Activated T-helper 17 cell treated with anti-CD3 and anti-CD28 coated beads, Interleukin-2, amount 50 U/mL, for 72 hours (primary cell): ENCODE measurements at places on chromosomes 7 and 10.

GRCh38 chr10:124450012-124450782 is at the start of gene NKX1-2:
TSS of gene NKX1-2 (minus strand) at chr10:124450035. CDS start at chr10:124449943, 92 bp downstream.
- ATAC-seq = no peak

- ATAC-seq = no peak
These were observed 245.0 kb upstream of the YAE1 start for GRCh38 chr7:39321245-39321644.

DNA sequence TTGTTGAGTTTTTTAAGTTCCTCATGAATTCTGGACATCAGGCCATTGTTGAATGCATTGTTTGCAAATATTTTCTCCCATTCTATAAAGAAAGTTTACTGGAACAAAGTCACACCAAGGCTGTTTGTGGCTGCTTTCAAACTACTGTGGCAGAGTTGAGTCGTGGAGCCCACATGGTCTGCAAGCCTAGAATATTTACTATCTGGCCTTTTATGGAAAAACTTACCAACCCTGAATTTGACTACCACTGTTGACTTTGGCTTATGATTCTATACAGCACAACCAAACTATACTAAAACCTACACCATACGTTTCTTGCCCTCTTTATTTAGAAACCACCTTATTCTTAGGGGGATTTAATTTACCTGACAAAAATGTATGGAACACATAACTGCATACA is 239.1 kb downstream of the KCNMA1 start:
- ATAC-seq = no peak

- no peak for ATAC-seq
These were observed 34.4 kb downstream of the UNC5B start for GRCh38 chr10:71246591-71247413.

DNA sequence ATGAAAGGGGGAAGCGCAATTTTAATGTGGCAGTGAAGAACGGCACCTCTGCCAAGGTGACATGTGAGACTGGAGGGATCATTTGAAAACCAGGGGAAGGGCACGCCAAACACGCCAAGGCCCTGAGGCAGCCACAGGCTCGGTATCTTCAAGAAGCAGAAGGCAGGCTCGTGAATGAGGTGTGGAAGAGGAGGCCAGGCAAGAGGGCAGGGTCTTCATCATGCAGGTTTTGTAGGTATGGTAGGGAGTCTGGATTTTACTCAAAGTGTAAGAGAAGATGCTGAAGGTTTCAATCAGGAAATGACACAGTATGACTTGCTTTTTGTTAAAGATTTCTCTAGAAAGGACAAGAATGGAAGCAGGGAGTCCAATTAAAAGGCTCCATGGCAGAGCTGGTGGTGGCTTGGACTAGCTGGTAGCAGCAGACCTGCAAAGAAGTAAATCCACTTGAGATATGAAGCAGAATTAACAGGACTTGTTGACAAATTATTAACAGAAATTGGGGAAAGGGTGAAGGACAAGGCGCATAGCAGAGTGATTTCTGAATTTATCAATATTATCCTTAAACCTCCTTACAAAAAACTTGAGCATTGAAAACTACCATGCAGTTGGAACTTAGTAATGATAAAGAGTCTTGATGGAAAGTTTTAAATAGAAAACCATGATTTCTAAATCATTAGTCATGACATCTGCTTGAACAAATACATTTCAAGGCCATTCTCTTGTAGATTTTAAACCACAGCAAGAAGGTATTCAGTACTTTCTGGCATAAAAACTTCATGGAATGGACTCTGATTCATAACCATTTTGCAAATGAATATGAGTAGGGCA is 70.4 kb downstream of the COA1 start:
- ATAC-seq = peak; percentile 99

DNA sequence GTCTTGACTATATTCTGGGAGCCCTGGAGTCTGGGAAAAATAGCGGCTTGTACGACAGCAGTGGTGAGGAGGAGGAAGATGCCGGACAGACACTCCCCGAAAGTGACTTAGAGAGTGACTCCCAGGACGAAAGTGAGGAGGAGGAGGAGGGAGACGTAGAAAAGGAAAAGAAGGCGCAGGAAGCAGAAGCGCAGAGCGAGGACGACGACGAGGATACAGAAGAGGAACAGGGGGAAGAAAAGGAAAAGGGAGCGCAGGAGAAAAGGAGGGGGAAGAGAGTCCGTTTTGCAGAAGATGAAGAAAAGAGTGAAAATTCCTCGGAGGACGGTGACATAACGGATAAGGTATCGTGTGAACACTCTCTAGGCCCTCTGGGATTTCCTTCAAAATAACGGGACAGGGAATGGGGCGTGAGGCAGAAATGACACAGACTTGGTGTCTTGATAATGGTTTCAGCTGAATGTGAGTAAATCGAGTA is 908 bp downstream of the NOM1 start:
- no peak for ATAC-seq

- ATAC-seq = peak; percentile 64
These were observed 4.1 kb downstream of the ACBD7 start for GRCh38 chr10:15084502-15084922.

DNA sequence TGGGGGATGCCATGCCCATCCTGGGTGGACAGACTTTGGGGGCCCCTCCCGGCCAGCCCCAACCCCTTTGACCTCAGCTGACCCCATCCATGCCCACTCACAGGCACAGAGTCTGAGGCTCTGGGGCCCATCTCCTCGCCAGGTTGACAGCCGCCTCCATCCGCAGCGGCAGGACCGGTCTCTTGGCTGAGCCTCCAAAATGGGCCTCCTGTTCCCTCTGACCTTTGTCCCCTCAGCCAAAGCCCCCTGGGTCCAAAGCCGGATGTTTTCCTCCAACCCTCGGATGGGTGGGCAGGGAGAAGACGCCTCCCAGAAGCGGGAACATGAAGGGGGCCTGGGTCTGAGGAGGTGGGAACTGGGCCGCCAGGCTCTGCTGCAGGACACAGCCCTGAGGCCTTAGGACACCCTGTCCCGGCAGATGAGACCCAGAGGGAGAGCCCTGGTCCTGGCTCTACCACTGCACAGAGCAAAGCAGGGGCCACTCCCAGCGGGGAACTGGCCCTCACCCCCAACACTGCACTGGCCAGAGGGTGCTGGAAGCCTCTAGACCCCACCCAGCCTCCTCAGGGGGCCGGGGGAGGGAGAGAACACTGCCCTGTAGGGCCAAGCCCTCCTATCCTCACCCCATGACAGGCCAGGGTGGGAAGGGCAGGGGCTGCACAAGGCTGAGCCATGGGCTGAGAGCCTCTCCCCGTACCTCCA is 12.6 kb downstream of the PDGFA start:
- ATAC-seq = no peak

GRCh38 chr7:129789000-129789399 is 163.8 kb downstream of the UBE2H start:
- no peak for ATAC-seq

DNA sequence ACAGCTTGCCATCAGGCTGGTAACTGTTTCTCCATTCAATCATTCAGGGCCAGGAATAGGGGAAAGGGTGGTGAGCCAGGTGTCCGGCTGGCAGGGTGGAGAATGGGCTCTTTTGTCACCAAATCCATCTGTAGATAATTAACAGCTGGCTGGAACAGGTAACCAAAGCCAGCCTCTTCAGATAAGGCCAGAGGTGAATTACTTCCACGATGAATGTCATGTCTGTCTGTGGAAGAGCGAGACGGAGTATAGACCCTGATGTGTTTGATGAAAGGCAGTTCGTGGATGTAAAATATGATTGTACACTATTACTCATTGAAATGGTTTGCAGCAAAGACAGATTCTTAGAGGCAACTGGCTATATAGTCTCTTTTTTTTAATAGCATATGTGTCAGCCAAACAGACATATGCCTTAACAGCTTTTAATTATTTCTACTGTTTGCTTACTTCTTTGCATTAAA is 149.8 kb downstream of the KLF6 start:
- ATAC-seq = no peak

- ATAC-seq = no peak
These were observed 246.9 kb upstream of the NEBL start for GRCh38 chr10:21144047-21144446.

DNA sequence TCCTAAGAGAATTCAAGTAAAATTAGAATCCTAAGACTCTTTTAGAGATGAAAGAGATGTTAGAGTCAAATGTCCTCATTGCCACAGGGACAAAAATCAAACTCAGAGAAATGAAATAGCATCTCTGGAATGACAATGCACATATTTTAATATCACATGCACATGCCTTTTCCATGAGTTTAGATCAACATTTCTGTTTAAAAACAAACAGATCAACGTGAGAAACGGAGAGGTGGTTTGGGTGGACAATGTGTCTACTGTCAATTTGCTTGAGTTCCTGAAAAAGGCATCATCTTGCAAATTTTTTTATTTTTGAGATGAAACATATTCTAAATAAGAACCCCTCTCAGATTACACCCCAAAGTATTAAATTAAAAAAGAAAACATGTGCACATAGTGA is 130.0 kb downstream of the CHRM2 start:
- no peak for ATAC-seq

DNA sequence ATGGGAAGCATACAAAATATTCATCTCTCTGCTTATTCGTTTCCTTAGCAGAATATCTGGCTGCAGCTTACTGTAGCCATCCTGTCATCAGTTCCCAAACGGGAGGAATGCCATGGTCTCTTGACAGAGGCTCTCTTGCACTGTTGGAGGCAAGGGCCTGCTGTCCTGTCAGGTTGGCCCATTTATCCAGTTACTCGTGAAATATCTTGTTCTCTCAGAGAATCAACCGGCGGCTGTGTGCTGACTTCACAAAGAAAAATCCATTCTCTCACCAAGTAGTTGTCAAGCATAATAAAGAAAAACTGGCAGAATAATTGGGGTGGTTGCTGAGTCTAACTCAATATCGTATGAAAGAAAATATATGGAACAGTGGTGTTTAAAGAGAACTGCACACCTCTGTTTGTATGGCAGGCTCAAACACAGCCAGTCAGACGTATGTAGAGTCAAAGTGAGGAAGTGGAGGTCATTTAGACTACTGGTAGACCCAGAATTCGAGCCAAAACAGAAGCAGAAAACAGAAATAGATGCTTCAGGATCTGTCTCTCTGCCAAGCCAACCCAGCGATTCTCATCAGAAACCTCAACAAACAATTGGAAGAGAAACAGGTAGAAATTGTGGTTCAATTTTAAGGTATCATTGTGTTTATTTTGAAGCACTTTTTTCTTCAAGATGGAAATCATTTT is 349.2 kb upstream of the PRKCQ start:
- no peak for ATAC-seq

GRCh38 chr7:22604246-22604645 is 104.3 kb upstream of the STEAP1B start:
- no peak for ATAC-seq
